ENCODE measurements at places on chromosomes 12 and 14.

DNA sequence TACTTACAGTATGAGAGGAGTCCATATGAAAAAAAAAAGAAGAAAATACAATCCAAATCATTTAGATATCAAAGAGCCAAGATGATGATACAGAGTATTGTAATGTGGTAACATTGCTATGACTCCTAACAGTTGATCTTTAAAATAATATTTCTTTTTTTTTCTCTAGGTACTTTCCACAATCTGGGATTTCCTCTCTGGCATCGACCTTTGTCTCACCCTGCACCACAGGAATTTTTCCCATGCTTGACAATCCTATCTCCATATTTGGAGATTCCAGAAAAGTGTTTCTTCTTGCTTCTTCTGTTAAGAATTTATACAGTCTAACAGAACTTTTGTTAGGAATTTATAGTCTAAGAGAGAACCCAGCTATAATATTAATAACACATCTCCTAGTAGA lies 184.4 kb downstream of the ITPR2 start:
- DNase-seq = peak; percentile 91

GRCh38 chr12:76026643-76027063 lies 4.9 kb downstream of the PHLDA1 start:
- no peak for DNase-seq

GRCh38 chr12:26798023-26798422 lies 35.0 kb downstream of the ITPR2 start:
- peak; percentile 71 for DNase-seq

DNA sequence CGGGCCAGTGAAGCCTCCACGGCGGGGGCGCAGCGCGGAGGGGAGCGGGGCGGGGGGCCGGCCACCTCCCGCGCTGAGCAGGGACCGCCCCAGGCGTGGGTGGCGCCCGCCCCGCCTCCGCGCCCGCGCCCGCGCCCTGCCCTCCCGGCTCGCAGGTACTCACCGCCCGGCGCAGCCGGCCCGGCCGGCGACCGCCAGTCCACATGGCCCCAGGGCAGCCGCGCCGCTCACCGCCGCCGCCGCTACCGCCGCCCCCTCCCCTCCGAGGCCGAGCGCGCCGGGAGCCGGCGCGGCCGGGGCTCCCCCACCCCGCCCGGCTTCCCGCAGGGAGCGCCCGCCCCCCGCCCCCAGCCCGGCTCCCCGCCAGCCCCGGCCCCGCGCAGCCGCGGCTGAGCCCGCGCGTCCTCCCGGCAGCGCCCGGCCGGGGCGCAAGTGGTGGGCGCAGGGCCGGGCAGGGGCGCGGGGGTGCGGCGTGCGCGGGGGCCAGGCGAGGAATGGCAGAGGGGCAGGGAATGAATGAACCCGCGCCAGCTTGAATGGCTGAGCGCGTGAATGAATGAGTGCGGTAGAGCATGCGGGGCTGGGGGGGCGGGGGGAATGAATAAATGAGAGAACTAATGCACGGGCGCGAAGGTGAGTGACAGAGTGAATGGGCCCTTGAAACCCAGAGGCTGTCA lies at the start of gene BEGAIN:
Gene BEGAIN, minus strand, starts transcription at position 332 of the 677 bp plus-strand sequence. Its CDS starts 127 bp downstream, at position 205.
- no peak for DNase-seq

DNA sequence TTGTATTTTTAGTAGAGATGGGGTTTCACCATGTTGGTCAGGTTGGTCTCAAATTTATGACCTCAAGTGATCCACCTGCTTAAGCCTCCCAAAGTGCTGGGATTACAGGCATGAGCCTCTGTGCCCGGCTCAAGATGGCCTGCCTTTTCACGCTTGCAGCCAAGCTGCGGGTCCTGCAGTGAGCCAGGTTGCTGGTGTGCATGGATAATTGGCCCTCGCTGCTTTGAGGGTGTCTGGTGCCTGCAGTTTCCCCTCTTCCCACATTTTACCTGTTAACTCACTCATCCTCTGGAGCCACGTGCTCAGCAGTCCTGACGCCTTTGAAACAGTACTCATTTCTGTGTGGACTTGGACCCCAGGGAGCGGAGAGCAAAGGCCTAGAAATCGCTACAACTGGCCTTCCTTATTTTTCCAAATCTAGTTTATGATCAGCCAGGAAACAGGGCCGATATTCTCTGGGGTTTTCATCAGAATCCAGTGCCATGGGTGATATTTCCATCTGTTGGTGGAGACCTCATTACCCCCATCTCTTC lies 42.2 kb downstream of the TPCN1 start:
- no peak for DNase-seq

DNA sequence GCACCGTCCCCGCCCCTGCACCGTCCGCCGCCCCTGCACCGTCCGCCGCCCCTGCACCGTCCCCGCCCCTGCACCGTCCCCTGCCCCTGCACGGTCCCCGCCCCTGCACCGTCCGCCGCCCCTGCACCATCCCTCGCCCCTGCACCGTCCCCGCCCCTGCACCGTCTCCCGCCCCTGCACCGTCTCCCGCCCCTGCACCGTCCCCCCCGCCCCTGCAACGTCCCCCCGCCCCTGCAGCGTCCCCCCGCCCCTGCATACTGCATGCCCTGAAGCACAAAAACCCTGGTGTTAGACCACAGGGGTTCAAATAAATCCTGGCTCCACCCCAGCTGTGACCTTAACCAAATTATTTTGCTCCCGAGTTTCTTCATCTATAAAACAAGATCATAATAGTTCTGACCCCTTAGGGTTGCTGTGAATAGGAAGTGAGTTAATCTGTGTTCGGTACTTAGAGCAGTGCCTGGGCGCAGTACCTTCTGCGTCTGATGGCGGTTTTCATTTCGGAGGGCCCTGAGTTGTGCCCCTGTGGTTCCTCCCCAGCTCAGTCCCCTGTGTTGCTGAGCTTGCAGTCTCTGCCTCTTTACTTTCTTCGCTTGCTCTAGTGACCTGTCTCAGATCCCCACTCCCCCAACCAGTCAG lies 38.1 kb downstream of the ESRRB start:
- no peak for DNase-seq

Data from amniotic epithelial cell (primary cell).